ENCODE measurements at places on chromosomes 2 and 18.

GRCh38 chr2:76075126-76075525 lies 364.4 kb upstream of the GCFC2 start:
- DNase-seq, result no peak

- no peak for DNase-seq
Observed at GRCh38 chr2:18273205-18273604, 287.2 kb downstream of the RDH14 start.

GRCh38 chr2:178413472-178414265 lies 37.3 kb downstream of the PRKRA start:
- DNase-seq, result peak; percentile 59

DNA sequence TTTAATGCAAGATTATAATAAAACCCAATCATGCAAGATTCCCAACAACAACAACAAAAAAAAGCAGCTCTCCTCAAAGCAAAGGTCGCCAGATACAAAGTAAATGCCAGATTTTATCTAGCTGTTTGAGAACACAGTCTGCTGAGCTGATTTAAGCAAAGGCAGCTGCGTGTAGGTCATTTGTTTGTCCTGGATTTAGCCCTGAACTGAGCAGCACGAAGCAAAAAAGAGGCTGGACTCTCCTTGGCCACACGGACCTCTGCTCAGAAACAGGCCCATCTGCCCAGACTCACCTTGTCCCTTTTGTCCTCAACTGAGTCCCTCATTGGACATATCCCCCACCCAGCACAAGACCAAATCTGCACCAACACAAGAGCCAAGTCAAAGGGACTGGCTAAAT lies 91.5 kb downstream of the PID1 start:
- no peak for DNase-seq
